ENCODE measurements at places on chromosomes 2 and 18.

DNA sequence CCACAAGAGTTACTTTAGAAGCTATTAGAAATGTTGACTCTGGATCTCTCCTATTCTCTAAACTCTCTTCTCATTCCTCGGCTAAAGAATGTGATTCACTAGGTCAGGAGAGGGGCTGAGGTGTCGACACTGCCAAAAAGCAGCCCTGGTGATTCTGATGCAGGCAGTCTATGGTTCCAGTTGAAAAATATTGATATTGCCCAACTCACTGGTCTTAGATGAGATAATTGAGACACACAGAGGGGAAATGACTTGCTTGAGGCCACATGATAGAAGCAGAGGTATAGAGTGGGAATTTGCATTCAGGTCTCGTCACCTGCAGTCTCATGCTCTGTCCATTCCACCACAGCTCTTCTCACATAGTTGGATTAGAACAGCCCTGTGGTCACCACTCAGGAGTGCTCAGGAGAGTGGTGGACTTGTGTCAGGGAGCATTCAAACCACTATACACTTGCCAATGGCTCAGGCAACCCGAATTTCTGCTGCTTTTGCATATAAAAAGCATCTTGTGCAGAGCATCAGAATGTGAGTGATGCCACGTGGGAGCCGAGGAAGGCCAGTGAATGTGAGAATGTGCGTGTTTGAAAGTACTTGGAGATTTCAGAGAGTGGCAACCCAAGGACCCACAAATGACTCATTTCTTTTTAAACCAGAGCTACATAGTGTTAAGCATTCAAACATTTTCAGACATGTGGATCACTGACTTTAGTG is 65.1 kb upstream of the CTLA4 start:
- H3K4me1 ChIP-seq = peaks cover 29% of the 10 kb centered on the region
- no peaks in the 10 kb centered on the region for H3K27me3 ChIP-seq
- no peak for DNase-seq
- no peak overlapping the region for H3K27ac ChIP-seq

DNA sequence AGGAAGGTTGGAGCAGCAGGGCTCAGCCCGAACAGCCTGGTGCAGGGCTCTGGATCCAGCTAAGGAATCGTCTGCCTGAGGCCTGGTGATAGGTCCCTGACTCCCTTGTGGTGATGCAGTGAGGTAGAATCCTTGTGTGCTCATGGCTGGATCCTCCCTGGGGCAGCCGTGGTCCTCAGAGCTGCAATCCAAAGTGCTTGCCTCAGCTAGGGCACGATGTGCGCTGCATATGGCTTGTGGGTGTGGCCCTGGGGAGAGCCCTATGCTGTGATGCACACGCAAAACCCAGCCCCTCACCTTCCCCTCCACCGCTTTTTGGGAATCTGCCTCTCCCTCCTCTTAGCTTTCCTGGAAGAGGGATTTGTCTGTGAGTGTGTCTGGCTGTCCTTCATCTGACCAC is 142.2 kb downstream of the DYSF start:
- no peak overlapping the region for H3K27ac ChIP-seq
- H3K36me3 ChIP-seq = no peaks in the 10 kb centered on the region
- H3K27me3 ChIP-seq = no peaks in the 10 kb centered on the region

GRCh38 chr18:13366962-13367892 is 148.7 kb downstream of the LDLRAD4 start:
- no peak for DNase-seq
- peaks cover 23% of the 10 kb centered on the region for H3K4me1 ChIP-seq
- H3K27me3 ChIP-seq = no peaks in the 10 kb centered on the region
- no peak overlapping the region for H3K4me3 ChIP-seq
- no peak overlapping the region for H3K27ac ChIP-seq
- no peaks in the 10 kb centered on the region for H3K36me3 ChIP-seq

GRCh38 chr2:70668432-70668831 is 99.6 kb downstream of the ADD2 start:
- no peak overlapping the region for H3K27ac ChIP-seq
- H3K4me1 ChIP-seq = peaks cover 3% of the 10 kb centered on the region
- DNase-seq = no peak
- no peaks in the 10 kb centered on the region for H3K36me3 ChIP-seq
- no peak overlapping the region for H3K4me3 ChIP-seq

DNA sequence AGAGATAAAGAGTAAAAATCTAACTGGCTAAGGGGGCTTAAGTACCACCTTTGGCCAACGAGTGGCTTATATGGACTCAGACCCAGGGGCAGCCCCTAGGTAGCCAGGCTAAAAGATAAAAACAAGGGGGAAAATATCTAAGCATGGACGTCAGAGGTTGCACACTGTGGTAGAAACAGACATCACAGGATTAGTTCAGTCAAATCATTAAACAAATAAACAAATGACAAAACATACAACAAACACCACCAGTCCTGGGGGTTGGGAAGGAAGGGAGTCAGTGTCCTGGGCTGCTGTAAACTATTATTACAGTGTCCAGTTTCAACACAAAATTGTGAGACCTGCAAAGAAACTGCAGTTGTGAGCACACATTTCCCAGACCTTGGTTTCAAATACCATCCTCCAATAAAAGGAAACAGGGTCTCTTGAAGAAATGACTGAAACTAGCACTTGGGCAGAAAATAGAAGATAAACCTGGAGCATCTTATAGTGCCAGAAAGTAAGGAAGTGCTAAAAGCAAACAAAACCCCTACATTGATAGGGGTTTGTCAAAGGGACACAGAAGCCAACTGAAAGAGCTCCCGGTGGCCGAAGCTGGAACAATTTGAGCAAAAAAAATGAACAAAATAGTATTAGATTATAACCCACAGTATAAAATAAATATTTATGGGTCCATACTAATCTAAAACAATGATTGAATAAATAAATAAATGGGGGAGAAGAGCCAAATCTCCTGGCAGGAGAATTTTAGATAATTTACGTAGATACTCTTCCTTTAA is 154.8 kb upstream of the KLF7 start:
- no peak overlapping the region for H3K4me3 ChIP-seq
- DNase-seq = no peak
- H3K27ac ChIP-seq = no peak overlapping the region
- H3K4me1 ChIP-seq = no peaks in the 10 kb centered on the region
- H3K36me3 ChIP-seq = no peaks in the 10 kb centered on the region
